ENCODE measurements at places on chromosomes 5 and 9.

- DNase-seq: no peak
These were observed 22.6 kb downstream of the PTGS1 start for GRCh38 chr9:122393284-122393983.

DNA sequence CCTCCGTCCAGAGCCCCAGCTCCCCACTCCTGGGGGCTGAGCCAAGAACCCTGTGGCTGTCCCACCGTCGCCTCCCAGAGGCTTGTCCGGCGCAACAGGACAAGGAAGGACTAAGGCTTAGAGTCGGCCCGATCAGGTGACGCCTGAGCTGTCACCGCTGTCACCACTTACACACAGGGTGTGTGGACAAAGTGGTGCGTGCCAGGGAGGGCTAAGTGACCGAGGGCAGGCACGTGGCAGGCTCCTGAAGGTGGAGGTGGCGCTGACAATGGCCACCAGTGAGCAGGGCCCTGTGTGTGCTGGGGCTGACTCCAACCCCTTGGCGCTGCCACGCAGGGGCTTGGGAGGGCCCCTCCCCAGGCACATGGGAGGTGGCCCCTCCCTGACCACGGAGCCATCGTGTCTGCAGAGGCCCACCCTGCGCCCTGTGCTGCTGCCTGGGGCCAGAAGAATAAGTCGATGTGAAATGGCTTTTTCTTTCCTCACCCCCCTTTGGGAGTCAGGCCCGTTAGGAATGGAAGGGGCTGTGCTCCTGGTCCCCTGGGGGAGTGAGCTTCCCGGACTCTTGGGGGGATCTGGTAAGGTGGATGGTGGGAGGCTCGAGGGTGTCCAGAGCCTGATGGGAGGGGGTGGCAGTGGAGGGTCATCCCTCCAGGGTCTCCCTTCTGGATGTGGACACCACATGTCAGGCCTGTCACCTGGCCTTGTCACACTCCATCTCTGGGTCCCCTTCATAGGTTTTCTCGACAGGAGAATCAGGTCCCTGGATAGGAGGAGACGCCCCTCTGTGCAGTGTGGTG, 2.6 kb upstream of the GPSM1 start:
- DNase-seq: peak; percentile 88

DNA sequence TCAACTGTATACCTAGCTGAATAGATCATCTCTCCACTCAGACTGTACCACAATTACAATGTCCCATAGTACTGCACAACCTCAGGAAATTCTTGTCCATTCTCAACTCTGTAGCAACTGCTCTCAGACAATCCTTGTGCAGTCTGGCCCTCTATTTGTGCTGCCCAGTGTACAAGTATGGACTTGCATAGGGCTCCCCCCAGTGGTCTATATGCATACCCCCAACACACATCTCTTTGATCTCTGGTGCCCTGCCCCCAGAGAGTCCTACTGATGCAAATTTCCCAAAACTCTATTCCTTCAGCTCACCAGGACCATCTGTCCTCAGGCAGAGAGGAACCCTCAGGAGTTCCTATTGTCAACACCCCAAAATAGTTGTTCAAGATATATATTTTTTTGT, 205.3 kb downstream of the SLCO4C1 start:
- DNase-seq: no peak

DNA sequence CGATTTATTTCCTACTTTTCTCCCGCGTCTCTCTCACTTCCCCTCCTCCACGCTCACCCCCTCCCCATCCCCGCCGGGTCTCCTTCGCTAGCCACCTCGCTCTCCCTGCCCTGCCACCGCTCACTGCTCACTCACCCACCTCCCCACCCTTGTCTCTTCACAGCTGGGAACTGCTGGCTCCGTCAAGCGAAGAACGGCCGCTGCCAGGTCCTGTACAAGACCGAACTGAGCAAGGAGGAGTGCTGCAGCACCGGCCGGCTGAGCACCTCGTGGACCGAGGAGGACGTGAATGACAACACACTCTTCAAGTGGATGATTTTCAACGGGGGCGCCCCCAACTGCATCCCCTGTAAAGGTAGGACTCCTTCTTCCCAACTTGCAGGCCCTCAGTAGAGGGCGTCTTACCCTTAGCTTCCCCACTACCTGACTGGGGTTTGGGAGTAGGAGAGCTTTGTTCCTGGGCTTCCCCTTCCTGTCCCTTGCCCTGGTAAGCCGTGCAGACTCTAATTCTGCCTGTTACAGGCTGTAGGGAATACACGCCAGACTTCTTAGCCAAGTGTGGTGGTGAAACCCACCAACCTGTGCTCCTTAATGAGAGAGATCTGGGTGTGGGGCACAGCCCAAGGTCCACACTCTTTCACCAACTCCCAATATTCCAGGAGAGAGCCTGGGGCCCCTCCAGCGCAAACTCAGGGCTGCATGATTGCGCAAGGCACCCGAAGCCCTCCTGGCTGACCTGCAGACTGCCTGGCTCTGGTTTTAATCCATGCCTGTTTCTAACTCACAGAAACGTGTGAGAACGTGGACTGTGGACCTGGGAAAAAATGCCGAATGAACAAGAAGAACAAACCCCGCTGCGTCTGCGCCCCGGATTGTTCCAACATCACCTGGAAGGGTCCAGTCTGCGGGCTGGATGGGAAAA, 2.5 kb downstream of the FST start:
- peak; percentile 76 for DNase-seq

All from right cardiac atrium (tissue), 5 donors.